ENCODE measurements at places on chromosomes 3 and 15.

DNA sequence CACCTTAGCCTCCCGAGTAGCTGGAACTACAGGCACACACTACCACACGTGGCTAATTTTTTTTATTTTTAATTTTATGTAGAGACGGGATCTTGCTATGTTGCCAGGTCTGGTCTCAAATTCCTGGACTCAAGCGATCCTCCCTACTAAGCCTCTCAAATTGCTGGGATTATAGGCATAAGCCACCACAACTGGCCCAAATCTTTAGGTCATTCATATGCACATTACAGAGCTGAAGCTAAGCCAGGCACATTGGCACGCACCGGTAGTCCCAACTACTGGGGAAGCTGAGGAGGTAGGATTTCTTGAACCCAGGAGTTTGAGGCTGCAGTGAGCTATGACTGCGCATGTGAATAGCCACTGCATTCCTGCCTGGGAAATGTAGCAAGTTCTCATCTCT, 265.9 kb downstream of the ZMAT3 start:
- no peak for DNase-seq

DNA sequence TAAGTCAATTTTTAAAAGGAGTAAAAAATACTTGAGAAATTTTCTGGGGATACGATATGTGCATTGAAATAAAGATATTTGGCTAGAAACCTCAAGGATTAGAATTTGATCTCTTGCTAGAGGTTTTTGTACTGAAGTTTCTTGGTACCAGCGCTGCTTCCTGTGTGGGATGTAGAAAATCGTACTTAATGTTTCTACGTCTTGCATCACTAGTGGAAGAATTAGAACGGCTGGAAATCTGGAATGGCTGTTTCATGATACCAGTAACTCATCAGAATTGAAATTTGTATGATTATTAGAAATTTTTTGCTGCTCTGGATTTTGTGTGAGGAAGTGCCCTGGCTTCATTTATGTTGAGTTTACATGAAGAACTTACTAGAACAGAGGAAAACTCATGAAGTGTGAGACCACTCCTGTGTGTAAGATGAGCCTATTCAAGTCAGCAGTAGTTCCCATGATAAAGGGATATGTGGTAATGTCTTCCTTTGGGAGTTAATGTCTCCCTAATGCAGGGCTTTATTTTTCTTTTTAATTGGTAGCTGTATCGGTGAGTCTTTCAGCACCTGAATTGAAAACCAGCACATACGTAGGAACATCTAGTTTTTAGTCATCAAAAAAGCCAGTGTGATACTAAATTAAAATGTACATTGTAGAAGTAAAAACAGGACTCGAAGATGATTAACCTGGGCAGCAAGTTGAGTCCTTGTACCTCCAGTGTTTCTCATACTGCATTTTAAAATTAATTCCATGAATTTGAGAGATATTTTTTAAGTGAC, 3.2 kb downstream of the KBTBD8 start:
- no peak for DNase-seq

DNA sequence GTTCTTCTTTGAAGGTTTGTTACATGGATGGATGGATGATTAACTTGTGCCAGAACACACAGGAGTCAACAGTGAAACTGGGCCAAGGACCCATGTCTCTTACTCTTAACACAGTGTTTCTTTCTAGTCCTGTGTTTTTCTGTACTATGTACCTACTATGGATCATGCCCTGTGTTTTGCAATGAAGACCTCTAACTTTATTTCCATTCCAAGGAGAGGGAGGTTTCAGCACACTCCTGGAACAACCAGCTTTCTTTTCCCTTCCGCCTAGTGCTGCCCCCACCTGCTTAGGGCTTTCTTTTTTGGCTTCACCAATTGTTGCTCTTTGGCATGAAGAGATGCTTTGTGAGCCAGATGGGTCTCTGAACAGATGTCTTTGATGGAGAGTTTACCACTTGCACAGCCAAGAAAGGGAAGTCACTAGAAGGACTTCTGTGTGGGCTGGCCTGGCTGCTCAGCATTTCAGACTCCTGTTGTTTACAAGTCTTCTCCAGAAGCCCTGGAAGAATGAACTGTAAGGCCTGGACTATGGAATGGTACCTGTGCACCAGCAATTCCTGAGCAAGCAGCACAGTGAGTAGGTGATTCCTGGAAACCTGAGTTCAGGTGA, 44.5 kb downstream of the SNAPC5 start:
- DNase-seq, result no peak

GRCh38 chr3:132265028-132265427, 52.2 kb upstream of the ACP3 start:
- no peak for DNase-seq

DNA sequence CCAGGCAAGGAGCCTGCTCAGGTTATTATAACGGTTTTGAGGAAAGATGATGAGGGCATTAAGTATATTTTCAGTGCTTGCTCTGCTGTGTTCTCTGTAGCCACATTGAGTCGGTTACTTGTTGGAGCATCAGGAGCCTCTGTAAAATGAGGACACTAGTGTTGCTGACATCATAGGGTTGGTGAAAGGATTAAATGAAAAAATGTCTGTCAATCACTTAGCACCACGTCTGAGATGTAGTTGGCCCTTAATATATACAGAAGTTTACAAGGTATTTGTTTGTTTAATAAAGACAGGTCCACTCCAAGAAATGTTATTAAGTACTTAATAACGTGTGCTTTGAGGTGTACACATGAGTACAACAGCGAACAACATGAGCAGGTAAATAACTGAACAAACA, 735 bp upstream of the SLC25A26 start:
- DNase-seq, result no peak

DNA sequence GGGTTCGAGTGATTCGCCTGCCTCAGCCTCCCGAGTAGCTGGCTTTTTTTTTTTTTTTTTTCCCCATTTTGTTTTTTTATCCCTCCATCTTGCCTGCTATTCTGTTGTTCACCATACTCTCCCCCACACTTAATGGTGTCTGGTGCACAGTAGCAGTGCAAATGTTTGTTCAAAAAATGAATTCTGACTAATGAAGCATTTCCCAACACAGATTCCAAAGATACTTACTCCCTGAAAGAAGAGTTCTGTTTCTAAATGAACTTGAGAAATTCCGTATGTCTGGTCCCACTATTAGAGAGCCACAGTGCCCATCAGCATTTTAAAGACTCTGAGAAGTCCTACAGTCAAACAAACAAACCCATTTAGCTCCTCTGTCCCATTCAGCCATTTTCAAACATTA, 9.5 kb downstream of the EDEM1 start:
- no peak for DNase-seq

GRCh38 chr3:158418035-158418434, 153.0 kb upstream of the MLF1 start:
- DNase-seq, result no peak

GRCh38 chr15:88574655-88575054, 28.2 kb upstream of the DET1 start:
- no peak for DNase-seq

GRCh38 chr3:115930168-115930567, 306.9 kb downstream of the GAP43 start:
- no peak for DNase-seq

Data from AG08396 (cell line).